ENCODE measurements at places on chromosomes 7 and 10.

- peak; percentile 91 for DNase-seq
These were observed 18.3 kb downstream of the CALHM2 start for GRCh38 chr10:103433858-103434257.

DNA sequence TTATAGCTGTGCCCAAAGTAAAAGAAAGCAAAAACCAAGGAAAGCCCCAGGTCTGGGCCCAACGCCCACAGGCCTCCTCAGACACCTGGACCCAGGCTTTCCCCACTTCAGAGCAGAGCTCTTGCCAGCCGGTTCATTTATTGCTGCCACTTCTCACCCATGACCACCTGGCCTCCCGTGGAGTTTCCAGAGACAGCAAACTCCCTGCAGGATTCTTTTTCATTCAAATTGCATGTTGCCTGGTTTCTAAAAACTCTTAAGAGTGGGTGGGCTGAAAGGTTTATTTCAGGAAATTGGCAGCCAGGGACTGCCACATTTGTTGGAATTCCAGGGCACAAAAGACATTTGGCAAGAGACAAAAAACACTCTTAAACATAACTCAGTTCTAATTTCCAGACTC, 4.7 kb downstream of the VOPP1 start:
- DNase-seq, result no peak

- peak; percentile 85 for DNase-seq
These were observed 695 bp upstream of the VDAC2 start for GRCh38 chr10:75209921-75210281.

DNA sequence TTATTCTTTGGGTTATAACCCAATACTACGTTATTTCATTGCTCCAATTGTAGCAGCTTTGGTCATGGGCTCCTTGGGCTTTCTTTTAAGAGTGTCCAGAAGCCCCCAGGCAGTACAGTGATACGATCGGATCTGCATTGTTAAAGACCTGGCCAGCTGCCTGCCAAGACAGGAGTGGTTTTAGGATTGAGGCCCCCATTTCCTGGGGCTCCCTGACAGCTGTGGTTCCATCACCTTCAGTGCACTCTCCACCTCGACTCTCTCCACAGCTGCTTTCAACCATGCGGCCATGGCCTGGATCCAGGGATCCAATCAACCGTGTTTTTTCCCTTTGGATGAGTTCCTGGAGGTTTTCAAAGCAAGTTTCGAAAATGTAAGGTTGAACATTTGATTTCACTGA, 123.4 kb upstream of the BTBD16 start:
- DNase-seq, result no peak

DNA sequence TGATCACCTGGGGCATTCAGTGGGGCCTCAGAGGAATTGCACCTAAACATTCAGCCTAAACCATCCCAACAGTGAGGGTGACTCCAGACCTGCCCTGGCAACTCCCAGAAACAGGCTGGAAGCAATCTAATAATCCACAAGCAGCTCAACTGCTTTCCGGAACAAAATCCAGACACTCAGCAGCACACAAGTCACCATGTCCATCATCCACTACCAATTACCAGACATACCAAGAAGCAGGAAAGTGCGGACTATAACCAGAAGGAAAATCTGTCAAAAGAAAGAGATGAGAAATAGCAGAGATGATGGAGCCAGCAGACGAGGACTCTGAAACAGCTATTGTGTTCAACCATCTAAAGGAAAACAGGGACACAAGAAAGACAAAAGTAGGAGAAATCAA, 342.6 kb upstream of the ZMIZ1 start:
- no peak for DNase-seq

GRCh38 chr7:106070567-106071254, 41.4 kb downstream of the SYPL1 start:
- no peak for DNase-seq

DNA sequence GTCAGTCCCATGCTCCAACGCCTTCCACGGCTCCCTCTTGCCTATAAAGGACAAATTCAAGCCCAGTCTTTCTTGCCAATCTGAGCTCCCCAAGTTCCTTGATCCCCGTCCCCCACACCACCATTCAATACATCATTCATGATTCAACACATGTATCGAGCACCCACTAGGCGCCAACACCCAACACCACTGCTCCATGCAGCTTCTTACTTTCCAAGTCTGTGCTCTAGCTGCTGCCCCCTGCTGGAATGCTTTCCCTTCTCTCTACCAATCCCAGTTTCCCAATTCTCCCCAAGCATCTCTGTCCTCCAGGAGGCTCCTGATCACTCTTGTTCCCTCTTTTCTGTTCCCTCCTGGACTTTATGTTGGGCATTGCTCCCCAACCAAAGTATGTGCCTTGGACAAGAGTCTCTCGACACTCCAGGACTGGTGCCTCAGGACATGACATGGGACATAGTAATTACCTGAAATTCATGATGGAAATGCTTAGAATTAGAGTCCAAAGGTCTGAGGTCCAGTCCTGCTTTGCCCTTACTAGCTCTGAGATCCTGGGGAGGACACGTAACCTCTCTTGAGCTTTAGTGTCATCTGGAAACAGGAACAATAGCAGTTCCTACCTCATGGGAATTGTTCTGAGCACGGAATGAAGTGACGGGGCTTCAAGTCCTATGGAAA, 172.7 kb downstream of the NEURL1 start:
- peak; percentile 48 for DNase-seq

DNA sequence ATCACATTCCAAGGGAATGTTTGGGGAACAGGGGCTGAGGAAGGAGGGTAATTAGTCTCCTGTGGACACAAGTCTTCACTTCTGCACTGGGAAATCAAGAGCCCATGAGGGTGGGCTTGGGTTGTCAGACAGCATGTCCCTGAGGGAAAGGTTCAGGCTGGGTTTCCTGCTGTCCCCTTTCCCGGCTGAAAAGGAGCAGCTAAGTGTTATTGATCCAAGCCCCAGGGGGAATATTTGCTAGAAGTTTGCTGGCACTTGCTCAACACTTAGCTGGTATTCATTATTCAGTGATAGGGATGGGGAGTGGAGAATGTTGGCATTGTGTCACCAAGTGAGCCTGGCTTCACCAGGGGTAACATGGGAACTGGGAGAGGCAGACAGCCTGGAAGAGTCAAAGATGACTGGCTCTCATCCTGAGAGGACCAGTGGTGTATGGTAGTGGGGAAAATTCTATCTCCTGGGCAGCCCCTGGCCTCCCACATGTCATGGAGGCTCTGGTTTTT, 344.4 kb upstream of the PODXL start:
- DNase-seq, result no peak

- no peak for DNase-seq
These were observed 78.8 kb downstream of the DNMBP start for GRCh38 chr10:99930731-99931550.

DNA sequence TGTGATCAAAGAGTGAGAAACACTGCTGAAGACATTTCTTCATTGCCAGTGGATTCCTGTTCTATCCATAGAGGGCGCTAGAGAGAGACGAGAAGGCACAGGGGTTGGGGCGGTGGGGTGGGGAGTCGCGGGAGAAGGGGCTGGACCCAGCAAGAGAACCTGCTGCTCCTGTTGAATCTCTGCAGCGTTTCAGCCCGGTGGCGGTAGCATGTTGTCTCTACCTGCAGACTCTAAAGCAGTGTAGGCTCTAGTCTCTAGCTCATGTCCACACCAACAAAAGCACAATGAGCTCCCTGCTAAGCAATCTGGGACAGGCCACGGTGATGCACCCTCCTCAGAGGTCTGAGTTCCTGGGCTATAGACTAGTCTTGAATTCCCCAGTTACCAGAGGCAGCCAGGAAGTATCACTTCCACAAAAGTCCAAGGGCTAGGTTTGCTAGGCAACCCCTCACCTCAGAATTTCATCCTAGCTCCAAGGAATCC, 167.7 kb downstream of the DGKB start:
- no peak for DNase-seq

DNA sequence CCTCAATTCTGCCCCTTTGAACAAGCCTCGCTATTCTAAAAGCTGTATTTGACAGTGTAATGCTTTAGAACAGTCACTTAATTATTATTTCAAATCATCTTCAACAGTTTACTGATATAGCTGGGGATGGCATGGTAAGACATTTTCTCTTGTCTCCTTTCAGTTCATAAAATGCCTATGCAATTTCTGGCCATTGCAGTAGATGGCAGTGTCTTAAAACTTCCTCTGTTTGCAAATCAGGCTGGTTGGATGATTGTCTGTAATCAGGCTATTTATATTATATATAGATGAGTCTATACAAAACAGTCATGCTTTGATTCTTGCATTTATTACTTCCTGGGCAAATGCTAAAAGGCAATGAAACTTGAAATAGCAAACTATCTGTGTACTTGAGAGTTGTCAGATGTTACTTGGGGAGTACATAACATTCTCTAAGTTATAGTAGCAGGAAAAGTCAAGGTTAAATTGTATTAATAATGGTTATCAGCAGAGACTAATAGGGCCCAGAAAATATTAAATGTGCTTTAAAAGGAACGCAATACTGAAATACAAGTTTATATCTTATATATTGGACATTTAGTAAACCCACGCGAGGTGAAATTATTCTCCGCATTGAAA, 55.5 kb upstream of the LHFPL3 start:
- peak; percentile 27 for DNase-seq

GRCh38 chr10:78414380-78414779, 380.7 kb downstream of the RPS24 start:
- no peak for DNase-seq

GRCh38 chr7:141242568-141242967, 168.7 kb downstream of the TMEM178B start:
- DNase-seq, result no peak

DNA sequence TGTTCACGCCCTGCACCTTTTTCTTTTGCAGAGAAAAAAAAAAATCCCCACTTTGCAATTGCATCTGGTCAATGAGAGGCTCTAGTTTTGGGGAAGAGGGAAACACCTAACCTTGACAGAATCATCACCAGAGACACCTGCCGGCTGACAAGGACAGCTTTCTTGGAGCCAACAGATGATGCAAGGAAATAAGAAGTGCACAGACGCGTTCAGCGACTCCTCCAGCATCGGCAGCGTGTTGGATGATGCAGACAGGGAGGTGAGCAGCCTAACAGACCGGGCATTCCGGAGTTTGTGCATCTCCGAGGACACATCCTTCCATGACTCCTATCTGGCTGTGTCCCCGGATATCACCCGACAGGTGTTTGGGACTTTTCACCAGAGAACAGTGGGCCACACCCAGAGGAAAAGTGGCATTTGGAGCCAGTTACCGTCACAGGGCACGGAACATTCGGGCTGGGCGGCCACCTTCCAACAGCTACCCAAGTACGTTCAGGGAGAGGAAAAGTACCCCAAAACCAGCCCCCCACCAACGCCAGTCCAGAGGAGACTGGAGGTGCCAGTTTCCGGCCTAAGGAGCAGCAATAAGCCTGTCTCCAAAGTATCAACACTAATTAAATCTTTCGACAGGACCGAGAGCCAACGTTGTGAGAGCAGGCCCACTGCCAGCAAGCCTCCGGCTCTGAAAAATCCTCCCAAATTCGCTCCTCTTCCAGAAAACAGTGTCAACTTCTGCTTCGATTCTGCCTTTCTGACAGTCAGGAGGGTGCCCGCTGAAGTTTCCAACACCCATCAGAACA, 23.6 kb downstream of the C10orf71 start:
- DNase-seq, result no peak

GRCh38 chr7:111071556-111071955, 19.4 kb upstream of the LRRN3 start:
- no peak for DNase-seq

DNA sequence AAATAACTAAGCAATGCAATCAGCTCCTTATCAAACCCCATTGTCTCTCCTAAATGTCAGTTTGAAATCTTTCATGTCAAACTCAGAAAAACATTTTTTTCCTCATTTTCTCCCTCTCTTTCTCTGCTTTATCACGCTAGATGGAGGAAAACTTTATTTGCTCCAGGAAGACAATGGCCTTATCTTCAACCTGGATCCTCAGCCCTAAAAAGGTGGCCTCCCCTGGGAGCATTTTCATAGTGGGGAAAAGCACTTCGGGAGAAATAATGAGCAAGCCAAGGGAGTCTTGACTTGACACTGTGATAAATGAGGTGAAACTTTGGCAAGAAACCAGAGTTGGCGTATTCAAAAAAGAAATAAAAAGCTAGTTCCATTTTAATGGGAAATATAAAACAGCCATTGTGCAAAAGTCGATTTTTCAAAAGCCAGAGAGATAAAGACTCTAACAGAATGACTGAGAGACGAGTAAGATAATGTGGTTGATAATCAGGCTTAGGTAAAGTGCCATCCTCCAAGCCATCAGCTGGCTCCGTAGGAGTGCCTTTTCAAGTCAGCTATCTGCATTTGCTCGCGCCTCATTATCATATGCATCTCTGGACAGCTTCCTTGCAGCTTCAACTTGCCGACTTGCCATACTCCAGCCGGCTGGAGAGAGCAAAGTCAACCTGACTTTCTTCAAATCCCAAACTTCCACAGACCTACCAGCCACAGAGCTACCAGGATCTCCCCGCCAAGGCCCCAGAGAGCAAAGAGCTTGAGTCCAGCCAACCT, 19.9 kb downstream of the HABP2 start:
- DNase-seq, result no peak

GRCh38 chr10:31669357-31669756, 259.3 kb downstream of the ARHGAP12 start:
- DNase-seq, result no peak

DNA sequence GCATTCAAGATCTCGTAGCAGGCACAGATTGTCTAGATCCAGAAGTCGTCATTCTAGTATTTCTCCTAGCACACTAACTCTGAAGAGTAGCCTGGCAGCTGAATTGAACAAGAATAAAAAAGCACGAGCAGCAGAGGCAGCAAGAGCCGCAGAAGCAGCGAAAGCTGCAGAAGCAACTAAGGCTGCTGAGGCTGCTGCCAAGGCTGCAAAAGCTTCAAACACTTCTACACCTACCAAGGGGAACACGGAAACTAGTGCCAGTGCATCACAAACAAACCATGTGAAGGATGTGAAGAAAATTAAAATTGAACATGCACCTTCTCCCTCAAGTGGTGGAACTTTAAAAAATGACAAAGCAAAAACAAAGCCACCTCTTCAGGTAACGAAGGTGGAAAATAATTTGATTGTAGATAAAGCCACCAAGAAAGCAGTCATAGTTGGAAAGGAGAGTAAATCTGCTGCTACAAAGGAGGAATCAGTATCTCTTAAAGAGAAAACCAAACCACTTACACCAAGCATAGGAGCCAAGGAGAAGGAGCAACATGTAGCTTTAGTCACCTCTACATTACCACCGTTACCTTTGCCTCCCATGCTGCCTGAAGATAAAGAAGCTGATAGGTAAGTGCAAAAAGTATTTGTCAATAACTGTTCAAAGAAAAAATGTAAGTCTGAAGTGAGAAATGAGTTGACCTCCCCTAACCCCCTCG, 37.7 kb downstream of the CDK13 start:
- no peak for DNase-seq

GRCh38 chr7:51366930-51367613, 50.5 kb upstream of the COBL start:
- DNase-seq, result peak; percentile 25

DNA sequence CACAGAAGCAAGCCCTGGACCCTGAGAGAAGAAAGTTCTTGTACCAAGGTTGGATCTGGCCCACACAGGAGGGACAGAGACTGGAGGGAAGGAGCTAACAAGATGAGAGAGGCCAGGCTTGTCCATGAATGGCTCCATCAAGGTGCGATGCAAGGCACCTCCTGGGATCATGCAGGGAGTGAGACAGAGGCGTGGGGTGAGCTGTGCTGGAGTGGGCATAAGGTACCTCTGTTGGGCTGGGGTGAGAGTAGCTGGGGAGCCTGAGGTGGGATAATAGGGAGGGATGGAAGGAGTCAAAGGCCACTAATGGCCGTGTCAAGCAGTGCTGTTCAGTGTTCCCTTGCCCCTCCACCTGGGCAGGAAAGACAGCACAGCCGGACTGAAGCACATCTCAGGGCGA, 9.9 kb downstream of the TMEM72 start:
- no peak for DNase-seq
